ENCODE measurements at places on chromosomes 16 and 17.

DNA sequence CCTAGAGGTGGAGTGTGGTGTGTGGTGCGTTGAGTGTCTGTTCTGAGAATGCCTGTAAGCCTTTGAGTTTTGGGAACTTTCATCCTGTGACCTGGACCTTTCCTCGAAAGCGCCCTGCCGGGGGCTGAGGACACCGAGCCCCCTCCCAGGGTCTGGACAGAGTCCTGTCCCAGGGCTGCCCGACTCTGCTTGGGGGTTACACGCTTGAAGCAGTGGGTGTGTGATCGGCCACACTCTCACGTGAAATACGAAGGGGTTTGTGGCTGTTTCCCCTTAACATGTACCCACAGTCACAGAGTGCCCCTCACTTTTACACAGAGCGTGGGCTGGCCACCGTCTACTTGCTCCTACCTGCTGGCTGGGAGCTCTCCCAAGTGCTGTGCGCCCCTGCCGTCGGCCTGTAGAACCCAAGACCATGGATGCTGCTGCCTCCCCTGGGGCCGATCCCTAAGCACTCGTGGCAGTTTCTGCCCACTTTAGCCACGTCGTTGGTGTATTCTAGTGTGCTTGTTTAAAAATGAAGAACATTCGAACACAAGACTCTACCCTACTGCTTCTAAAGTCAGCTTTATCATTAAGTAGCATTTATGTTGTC, 6.8 kb downstream of the ZNF750 start:
- no peak for DNase-seq

GRCh38 chr16:2776500-2777139, 460 bp downstream of the ELOB start:
- peak; percentile 46 for DNase-seq

DNA sequence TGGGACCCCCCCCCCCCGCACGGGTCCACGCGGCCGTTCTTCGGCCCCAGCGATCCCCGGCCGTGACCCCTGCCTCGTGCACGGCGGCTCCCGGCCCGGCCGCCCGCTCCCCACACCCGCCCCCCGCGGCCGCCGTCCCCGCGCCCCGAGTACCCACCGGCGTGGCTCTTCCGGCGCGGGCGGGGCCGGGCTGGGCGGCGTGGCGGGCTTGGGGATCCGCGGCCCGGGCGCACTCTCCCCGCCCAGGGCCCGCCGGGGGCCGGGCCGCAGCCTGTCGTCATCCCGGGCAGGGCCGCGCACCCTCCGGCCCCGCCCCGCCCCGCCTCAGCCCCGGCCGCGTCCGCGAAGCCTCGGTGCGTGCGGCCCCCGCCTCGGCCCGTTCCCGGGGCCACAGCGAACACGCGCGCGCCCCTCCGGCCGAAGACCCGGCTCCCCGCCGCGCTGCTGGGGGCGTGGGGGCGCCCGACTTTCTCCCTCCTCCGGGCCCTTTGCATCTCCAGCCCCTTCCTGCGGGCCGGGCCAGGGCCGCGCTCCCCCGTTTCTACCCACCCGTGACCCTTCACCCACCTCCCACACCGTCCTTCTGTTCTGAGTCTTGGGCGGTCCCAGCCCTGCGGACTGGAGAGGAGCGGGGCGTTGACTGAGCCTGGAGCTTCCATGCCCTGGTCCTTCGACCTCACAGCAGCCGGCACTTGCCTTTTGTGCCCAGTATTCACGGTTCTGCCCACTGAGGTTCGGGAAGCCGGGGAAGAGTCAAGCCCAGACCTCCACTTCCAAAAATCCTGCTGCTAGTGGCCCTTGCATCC, 840 bp downstream of the MYO1C start:
- peak; percentile 68 for DNase-seq

- no peak for DNase-seq
Measured at GRCh38 chr17:6196355-6196754, 126.2 kb downstream of the WSCD1 start.

GRCh38 chr16:68310437-68310773, 341 bp downstream of the SLC7A6OS start:
- no peak for DNase-seq

GRCh38 chr17:33373273-33373672, 80.2 kb upstream of the ASIC2 start:
- DNase-seq: no peak

DNA sequence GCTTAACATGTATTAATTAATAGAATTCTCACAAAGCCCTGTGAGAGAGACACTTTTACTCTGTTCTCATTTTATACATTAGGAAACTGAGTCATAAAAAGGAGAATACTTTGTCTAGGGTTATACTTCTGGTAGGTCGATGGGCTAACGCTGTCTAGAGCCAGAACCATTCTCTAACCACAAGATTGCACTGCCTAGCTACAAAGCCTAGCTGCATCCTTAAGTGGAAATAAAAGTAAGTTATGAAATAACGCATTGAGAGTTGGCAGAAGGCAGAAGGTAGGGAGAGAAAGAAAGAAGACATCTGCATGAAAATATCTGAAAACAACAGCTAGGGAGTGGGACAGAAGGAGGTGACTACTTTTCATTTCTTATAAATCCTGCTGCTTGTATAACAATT, 33.2 kb downstream of the IRX6 start:
- DNase-seq: no peak

DNA sequence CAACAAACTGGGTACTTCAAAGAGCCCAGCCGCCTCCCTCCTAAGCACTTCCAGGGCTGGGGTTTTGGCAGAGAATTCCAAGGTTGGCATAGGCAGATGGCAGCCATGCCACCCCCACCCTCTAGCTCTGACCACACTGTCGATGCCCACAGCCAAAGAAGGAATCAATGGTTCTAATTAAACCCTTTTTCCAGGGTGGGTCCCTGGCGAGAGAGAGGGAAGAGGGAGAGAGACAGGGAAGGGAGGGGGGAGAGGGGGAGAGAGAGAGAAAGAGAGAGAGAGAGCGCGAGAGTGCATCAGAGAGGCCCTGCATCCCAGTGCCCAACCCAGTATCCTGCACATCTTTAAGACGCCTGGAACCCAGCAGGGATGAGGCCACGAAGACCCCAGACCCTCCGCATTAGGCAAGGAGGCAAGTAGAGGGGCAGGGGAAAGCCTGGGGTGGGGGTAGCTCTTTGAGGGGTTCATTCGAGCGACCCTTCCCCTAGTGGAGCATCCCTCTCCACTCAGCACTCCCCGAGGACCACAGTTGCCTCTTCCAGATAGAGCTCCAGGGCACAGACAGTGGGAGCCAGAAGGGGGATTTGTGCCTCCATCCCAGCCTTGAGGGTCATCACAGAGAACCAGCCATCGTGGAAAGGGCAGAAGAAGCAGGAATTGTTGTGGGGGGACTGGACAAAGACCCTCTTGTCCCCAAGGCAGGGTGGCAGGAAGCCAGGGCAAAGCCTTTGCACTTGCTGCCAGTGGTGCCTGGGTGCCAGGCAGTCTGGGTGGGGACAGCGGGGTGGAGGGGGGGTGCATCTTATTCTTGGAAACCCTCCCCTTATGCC, 2.6 kb downstream of the SRCIN1 start:
- no peak for DNase-seq

- no peak for DNase-seq
Measured at GRCh38 chr16:86037999-86038925, 139.3 kb downstream of the IRF8 start.

DNA sequence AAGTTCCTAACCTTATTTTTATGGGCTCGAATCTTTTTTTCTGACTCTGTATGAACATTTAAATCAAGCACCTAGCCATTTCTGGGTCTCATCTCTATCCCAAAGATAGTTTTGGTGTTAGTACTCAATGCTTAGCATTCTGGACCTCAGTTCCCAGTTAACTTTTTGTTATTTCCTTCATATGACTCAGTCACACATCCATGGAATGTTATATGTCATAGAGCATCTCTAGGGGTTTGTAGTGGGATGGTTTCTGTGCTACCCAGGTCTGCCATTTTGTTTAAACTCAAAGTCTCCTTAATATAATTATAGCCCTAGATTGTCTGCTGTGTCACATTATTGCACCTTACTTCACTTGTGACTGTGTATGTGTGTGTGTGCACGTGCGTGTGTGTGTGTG, 90.1 kb downstream of the EFCAB13 start:
- DNase-seq: no peak

- no peak for DNase-seq
Measured at GRCh38 chr17:50892101-50892776, 26.1 kb upstream of the TOB1 start.

- no peak for DNase-seq
Measured at GRCh38 chr17:68595496-68595895, 5.7 kb downstream of the FAM20A start.

GRCh38 chr16:50690177-50690576, 3.2 kb upstream of the NOD2 start:
- DNase-seq: peak; percentile 18

DNA sequence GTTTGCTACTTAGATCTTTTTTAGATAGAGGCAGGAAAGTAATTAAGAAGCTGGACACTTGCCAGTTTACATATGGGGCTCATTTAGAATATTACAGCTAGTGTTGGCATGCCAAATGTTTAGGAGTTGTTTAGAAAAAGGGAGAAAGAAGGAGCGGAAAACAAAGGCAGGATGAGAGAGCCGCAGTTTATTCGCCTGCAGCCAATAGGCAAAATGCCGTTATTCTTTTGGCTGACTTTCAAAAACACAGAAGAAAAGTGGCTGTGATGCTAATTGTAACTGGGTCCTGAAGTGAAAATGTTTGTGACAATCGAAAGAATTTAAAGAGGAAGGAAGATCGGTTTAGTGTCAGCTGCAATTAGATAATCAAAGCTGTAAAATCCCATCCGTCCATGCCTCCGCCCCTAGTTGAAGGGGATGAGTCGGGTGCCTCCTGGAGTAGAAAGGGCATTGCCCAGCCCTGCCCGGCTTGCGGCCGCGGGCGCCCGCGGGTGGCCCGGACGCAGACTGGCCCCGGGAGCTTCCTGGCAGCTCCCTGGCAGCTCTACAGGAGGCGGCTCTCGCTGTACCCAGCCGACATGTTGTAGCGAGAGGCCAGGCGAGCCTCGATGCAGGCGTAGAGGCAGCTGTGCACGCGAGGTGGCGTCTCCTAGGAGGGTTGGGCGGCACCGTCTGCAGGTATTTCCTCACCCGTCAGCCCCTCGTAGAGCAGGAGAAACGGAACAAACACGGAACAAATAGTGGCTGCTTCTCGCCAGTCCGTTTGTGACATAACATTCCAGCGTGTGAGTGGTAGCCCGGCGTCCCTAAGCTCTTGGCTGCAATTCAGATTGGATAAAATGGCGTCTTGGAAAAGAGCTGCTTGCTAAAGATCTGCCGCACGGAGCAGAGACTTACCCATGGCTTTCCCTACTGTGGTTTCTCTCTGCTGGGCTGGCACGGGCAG, 82.2 kb downstream of the TNRC6C start:
- peak; percentile 28 for DNase-seq

GRCh38 chr17:14737984-14738651, 437.2 kb downstream of the HS3ST3B1 start:
- DNase-seq: no peak

GRCh38 chr17:46942441-46943217, 19.7 kb downstream of the GOSR2 start:
- DNase-seq: peak; percentile 65

DNA sequence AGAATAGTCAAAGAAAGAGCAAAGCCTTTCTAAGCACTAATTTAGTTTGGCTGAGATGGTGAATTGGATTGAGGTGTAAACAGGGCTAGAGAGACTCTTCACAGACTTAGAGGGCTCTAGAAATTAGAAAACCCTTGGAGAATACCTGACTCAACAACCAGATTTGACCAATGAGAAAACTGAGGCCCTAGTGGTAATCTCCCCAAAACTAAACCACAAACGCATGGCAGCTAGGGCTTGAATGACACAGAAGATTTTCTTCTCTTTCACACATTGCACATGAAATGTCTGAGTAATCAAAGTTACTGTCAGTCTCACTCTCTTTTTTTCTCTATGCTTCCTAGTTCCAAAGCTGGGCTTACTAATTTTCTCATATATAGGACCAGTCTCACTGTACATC, 314.5 kb upstream of the KCNJ16 start:
- no peak for DNase-seq

DNA sequence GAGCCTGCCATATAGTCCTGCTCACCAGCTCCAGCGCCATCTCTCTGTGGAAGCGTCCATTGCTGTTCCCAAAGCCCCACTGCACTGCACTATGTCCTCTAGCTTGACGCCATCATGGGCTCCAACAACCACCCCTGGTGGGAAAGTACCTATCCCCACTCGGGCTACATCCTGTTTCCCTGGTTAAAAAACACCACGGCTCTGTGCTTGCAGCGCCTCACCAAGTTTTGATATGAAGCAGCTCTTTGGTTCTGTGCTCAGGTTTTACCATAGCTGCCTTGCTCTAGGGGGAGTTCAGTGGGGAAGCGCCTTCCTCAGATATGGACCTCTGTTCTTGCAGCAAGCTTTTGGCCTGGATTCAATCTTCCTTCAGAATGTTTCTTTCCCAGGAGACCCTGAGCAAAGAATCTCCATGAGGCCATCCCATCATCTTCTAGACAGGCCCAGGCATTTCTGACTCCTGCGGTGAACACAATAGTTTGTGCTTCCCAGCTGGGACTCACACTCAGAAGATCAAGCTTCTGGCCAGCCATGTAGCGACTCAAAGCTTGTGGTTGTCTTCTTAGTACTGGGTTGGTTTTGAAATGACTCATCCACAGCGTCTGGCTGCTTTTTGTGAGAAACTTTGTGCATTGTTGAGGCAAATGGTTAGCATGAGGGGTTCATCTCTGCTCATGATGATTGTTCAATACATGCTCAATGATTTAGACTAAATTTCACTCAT, 39.5 kb downstream of the DYNLRB2 start:
- DNase-seq: peak; percentile 96

- no peak for DNase-seq
Measured at GRCh38 chr16:47029724-47030123, 56.2 kb upstream of the DNAJA2 start.

GRCh38 chr17:43578699-43579565, 32.8 kb upstream of the ETV4 start:
- peak; percentile 91 for DNase-seq

GRCh38 chr16:55955424-55955823, 80.3 kb upstream of the CES5A start:
- no peak for DNase-seq

DNA sequence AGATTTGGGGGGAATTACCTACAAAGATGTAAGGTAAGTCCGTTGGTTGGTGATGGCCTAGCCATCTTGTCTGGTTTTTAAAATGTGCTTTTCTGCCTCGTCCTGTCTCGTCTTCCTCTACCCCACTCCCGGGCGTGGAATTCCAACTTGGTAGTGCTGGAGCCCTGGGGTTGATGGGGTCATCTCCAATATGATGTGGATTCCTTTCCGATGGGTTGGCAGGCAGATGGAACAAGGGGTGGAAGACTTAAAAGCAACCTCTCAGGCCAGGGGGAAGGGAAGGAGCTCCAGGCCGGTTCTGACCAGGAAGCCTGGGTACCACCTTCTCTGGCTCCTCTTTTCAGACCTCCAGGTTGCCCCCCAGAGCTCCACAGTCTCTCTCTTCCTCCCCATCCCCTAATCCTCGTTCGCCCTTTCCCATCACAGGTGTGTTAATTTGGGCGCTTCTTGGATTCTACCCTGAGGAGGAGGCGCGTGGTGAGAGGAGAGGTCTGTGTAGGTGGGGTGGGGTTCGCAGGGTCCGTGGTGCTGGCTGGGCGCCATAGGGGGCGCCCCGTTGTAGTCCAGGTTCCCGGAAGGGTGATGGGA, 5.1 kb upstream of the HOXB2 start:
- no peak for DNase-seq

DNA sequence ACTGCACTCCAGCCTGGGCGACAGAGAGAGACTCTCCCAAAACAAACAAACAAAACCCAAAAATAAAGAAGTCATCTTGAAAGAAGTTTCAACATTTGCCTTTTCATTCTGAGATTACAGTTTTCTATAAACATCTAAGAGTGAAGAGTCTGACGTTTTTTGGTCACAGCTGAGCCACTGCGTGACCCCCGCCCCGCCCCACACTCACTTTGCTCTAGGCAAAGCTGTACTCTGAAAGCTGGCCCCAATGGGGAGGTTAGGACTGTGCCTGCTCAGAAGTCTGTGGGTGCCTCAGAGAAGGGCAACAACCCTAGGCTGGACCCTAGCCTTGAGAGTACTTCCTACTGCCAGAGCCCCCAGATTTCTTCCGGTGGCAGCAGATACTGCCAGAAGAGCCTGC, 19.3 kb downstream of the CYB5D2 start:
- no peak for DNase-seq
